Fibroblast of villous mesenchyme (primary cell): ENCODE measurements at places on chromosomes 7 and 10.

DNA sequence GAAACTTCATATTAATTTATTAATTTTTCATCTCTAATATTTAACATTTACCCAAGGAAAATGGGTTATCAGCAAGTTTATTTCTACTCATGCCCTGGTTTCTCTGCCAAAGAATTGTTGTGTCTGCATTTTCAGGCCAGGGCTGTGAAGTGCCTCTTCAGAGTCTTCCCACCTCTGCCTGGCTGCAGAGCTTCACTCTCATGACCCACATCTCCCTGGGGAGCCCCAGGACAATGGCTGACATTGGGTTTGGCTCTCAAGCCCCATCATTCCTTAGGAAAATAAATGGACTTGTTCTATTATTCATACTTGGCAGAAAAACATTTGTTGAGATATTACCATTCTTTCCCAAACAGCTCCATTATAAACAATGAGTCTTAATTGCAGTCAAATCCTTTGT, 30.3 kb downstream of the CACNA2D1 start:
- no peak for DNase-seq

- DNase-seq, result peak; percentile 97
Observed at GRCh38 chr7:130891254-130892094, 157.5 kb upstream of the KLF14 start.

DNA sequence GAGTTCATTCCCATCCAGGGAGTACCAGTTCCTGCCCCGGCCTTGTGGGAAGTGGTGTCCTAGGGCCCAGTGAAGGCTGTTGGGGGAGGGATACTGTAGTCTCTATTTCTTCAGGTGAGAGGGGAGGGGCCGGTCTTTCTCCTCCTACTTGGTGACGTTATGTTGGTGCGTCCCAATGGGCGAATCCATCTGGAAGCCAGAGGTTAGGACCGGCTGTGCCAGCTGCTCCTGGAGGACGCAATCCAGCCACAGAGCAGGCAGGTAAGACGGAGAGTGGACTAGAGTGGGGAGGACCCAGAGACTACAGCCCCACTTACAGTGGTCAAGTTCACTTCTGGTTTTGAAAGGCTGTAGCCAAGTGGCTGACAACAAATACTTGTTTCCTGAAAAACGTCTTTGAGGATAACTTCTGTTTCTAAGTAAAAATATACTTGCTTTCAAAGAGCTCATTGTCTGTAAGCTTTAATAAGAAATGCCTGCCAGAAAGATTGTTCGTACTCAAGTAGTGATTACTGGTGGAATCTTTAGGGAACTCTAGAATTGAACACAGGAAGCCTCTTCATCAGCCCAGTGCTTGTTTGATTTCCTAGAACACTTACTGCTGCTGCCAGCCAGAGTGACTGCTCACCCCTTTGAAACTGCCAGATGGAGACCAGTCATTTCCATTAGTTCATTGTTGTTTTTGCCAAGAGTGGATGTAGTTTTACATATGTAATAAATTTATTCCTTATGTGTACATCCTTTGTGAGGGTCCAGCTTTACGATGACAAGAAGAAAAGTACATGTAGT, 25.4 kb downstream of the RBM33 start:
- DNase-seq, result no peak

GRCh38 chr10:132749371-132749795, 36.6 kb downstream of the NKX6-2 start:
- no peak for DNase-seq

DNA sequence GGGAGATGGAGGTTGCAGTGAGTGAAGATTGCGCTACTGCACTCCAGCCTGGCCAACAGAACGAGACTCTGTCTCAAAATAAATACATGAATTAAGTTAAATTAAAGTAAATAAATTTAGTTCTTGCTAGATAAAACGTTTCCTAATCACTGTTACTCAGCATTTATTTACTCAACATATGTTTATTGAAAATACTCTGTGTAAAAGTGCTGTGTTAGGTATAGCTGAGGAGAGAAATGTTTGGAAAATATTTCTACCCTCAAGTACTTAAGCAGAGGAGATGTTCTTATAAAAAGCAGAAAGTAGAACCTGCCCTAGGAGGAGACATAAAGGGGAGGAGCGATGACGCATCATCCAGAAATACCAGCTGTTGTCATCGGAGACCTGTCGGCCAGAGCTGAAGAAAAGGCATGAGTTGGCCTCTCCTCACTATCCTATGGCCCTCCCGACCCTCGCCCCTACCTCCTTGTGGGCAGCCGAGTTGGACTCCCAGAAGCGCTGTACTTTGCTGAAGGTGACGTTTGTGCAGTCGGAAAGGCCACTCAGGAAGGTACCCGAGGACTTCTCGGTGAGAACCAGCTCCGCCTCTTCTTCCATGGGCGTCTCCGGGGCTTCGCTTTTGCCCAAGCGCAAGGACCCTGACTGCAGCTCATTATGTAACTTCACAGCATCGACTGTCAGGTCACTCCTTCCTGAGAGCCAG, 1.1 kb downstream of the RRP12 start:
- DNase-seq, result peak; percentile 82

DNA sequence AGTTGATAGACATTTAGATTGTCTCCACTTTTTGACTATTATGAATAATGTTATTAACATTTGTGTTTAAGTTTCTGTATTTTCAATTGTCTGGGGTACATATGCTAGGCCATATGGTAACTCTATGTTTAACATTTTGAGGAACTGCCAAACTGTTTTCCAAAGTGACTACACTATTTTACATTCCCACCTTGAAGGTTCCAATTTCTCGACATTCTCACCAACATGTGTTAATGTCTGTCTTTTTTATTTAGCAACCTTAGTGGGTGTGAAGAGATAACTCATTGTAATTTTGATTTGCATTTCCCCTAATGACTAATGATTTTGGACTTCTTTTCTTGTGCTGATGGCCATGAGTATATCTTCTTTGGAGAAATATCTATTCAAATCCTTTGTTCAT, 832.4 kb downstream of the DNAJB9 start:
- DNase-seq, result no peak

DNA sequence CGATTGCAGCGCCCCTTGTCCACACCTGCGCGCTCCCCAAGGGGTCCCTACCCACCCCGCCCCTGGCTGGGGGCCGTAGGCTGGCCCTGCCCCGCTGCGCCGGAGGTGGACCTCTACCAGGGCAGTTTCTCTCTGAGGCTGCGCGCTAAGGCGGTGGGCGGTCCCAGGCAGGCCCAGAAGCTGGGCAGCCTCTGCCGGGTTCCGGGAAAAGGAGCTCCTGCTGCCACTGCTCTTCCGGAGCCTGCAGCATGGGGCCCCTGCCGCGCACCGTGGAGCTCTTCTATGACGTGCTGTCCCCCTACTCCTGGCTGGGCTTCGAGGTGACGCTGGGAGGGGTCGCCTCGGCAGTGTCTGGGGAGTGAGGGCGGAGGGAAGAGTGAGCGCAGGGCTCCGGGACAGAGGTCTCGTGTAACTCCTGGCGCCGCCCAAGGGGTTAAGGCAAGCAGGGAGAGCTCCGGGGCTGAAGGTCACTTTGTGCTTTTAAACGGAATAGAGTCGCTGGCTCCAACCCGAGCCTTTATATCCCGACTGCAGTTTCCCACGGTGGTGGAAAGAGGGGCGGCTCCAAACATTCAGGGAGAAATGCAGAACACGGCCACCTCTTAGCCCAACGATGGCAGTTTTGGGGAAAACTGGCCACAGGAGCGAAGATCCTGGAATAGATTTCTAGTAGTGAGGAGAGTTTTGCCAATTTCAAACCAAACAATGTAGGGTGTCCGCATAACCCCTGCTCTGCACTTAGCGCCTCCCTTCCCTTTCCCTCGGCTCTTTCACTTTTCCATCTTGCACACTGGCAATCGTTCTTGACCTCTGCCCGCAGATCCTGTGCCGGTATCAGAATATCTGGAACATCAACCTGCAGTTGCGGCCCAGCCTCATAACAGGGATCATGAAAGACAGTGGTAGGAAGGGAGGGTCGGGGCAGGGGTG, at the start of gene GSTK1:
TSS of gene GSTK1 (plus strand) at position 176 of the 930 bp plus-strand sequence. CDS start at position 249, 73 bp downstream.
- peak; percentile 64 for DNase-seq

DNA sequence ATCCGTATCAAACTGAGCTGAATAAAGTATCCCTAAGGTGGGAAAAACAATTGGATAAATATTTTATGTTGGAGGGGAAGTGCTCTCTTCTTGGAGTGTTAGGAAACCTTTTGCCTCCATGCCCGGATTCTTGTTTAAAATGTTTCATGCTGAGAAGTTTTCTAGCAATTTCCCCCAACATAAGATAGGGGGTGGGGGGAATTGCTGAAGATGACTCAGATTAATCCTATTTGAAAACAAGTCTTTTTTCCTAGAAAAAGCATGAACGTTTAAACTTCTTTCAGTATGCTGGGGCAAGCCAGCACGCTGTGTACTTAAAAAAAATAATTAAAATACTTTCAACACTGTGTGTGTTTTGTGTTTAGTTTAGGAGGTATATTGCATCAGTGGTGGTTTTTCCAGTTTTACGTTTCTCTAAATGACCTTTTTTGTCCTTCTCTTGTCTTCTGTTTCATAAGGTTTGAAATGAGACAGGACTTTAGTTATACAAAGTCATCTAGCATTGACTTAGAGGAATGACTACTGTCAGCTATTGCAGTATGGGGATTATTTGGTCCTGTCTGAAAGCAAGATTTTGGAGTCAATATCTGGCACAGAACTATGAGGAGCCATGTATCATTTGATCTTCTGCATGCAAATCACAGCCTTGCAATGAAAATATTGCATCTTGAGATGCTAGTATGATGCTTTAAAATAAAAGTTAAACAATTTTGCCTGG, 295.9 kb downstream of the GATA3 start:
- peak; percentile 76 for DNase-seq

GRCh38 chr10:27463961-27464360, 40.1 kb upstream of the RAB18 start:
- DNase-seq, result no peak

DNA sequence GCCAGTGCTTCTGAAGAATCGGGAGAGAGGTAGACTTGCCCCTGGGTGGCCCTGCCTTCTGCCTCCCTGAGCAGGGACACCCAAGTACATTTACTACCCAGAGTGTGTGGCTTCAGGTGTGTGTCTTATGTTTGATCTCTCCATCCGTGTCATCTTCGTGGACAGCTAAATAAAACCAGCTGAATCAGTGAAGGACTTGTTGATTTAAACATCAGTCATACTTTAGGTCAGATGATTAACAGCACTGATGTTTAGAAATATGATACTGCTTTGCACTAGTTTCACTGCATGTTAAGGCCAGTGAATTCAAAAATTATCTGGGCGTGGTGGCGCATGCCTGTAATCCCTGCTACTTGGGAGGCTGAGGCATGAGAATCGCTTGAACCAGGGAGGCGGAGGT, 4.0 kb downstream of the MTG1 start:
- DNase-seq, result no peak

GRCh38 chr7:44175730-44176129, 13.5 kb downstream of the GCK start:
- no peak for DNase-seq
